ENCODE measurements at places on chromosomes 11 and 22.

DNA sequence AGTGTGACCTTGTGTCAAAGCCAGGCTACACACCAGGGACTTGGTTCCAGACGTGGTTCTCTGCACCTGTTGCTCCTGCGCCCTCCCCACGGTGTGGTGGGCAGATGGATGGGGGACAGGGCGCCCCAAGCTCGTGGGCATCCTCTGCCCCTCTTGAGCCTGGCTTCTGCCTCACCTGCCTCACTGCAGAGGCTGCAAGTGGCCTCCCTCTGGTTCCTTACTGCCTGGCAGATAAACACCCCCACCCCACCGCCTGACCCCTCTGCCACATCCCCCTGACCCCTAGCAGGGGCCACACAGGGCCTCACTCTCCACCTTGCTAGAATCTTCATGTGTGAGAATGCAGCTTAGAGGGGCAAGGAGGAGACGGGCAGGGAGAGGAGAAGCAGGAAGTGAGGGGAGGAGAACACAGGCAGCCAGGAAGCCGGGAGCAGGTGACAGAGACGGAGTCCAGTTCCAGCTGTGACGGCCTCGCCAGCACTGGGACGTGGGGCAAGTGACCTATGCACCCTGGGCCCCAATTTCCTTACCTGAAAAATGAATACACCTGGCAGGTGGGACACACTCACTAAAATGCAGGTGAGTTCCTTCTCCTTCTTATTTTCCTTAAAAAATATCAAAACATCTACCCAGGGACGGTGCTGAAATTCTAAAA, 178.3 kb downstream of the EFCAB6 start:
- no peak for DNase-seq

- no peak for DNase-seq
Measured at GRCh38 chr11:130301002-130301401, 13.7 kb downstream of the ZBTB44 start.

GRCh38 chr22:35903571-35904335, 124.9 kb downstream of the RBFOX2 start:
- no peak for DNase-seq

DNA sequence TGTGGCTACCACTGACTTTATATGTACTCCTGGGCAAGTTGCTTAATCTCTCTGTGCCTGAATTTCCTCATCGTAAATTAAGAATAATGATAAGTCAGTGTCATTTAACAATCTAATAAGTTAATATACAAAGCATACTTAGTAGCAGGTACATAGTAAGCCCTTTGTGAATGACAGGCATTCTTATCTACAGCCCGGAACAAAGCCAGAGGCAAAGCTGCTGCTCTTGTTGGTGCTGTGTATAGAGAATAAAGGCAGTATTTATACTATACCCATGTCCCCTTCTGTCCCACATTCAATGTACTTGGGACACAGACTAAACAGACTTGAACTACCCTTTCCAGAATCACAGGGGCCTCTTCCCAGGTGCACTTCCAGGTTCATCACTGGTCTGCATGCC, 229.7 kb upstream of the NCAM1 start:
- DNase-seq = no peak

- DNase-seq = no peak
Measured at GRCh38 chr11:45704635-45705034, 39.2 kb upstream of the CHST1 start.

GRCh38 chr22:25347752-25348102, 128.3 kb downstream of the CRYBB2 start:
- DNase-seq = no peak

GRCh38 chr11:2549491-2549875, 104.7 kb downstream of the KCNQ1 start:
- no peak for DNase-seq

GRCh38 chr11:103007521-103007920, 52.0 kb upstream of the MMP13 start:
- no peak for DNase-seq

- DNase-seq = no peak
Measured at GRCh38 chr11:67581469-67581868, 2.1 kb upstream of the GSTP1 start.

DNA sequence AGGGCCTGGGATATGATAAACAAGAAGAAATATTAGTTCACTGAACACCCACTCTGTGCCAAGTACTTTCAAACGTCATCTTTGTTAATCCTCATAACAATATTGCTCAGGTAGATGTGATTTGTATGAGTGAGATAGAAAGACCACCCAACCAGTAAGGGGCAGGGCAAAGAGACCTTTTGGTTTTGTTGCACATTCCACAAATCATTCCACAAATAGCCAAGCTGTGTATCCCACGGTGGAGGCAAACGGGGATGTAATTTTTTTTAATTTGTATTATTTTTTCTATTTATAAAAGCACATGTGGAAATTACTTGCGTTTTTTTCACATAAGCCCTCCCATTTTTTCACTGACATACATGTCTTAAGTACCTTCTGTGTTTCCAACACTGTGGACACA, 29.0 kb downstream of the LAYN start:
- no peak for DNase-seq

DNA sequence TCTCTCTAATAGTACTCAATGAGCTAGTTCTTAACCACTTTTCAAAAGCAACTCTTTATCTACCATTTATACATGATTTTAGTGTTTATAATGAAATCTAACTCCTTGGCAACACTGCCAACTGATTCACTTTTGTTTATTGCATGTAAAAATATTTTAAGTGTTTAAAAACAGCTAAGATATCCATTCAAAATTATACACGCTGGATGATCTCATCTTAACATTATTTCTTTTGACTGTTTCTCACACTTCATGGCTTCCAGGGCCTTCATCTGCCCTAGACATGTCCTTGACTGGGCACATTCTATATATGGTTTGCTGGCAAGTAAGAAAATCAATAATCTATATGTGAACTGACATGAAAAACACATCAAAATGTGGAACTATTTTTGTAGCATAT, 414.6 kb upstream of the LUZP2 start:
- no peak for DNase-seq

DNA sequence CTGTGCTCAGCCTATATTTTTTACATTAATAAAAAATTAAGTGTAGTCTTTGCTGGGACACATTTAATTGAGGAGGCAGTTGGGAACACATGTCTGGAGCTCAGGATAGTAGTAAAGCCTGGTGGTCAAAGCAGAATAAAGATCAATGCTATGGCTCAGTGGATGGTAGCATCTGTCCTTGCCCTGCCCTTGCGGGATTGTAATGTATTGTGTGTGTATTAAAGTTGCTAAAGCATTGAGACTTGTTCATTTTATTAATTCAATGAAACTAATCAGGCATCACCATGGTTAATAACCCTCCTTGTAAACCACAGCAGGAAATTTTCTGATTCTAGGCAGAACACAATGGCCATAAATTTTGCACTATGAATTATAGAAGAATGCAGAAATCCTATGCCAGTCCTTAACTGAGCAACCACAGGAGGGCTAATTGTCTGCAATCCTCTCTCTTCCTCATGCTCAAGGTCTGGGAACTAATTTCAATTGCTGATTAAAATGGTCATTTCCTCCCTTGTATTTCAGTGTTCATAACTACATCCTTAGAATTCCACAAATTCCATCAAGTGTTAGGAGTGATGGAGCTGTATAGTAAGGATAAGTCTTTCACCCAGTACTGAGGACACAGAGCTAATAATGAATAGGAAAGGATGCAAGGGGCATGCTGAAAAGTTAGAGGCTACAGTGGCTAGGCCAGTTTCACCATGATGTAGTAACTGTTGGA, 403.2 kb upstream of the DDI1 start:
- no peak for DNase-seq

DNA sequence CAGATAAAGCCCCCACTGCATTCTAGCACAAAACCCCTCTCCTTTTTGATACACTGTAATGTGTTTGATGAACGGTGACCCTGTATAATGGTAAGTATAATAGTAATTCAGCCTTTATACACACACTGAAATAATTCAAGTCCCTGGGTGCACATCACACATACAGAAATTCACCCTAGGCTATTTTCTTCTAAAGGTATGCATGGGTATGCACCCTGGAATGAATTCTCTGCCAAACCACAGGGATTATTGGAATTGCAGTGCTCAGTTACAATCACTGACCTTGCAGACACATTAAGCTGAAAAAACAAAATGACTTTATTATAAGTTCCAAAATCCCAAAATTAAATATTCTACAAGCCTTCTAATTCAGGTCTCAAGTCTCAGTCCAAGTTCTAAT, 245.9 kb upstream of the FAT3 start:
- DNase-seq = no peak

- DNase-seq = no peak
Measured at GRCh38 chr22:19873960-19874306, 19.3 kb upstream of the GNB1L start.

GRCh38 chr11:73331138-73331916, 23.3 kb downstream of the ARHGEF17 start:
- DNase-seq = no peak

GRCh38 chr11:61270354-61271076, 24.6 kb downstream of the VWCE start:
- no peak for DNase-seq

GRCh38 chr22:26416670-26417276, 12.3 kb upstream of the ASPHD2 start:
- no peak for DNase-seq

GRCh38 chr11:59783632-59784090, 26.9 kb downstream of the MRPL16 start:
- DNase-seq = peak; percentile 68

- DNase-seq = no peak
Measured at GRCh38 chr11:19374151-19374569, 133.4 kb upstream of the E2F8 start.

- no peak for DNase-seq
Measured at GRCh38 chr22:49623176-49623575, 204.5 kb downstream of the BRD1 start.

- DNase-seq = no peak
Measured at GRCh38 chr11:117936973-117937372, 7.8 kb upstream of the TMPRSS13 start.

GRCh38 chr11:83257761-83258168, 28.4 kb downstream of the CCDC90B start:
- DNase-seq = no peak

DNA sequence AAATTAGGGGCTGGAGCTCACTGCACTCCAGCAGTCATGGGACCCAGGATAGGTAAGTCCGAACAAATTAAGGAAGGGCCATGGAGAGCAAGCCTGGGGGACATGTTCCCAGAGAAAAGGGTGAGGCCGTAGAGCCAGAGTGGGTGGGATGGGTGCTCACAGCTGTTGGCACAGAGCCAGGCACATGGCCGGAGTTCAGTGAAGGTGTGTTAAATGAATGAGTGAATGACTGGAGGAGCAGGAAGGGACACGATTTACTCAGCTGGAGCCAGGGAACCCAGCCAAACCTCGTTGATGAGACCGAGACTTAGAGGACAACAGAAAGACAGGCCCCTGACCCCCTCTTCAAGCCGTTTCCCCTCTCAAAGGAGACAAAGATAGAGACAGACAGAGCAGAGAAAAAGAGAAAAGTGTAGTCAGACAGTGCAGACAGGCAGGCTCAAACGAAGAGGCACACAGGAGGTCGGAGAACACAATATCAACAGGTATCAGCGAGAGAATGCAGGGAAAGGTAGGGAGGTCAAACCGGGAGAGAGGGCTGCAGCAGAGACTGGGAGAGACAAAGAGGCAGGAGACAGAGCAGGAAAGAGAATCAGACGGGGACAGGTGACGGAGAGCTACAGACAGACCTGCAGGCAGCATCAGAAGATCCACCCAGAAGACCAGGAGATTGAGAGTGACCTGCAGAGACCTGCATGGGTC, 590 bp downstream of the SLCO2B1 start:
- no peak for DNase-seq

GRCh38 chr11:19647816-19648215, 64.8 kb upstream of the NAV2 start:
- DNase-seq = no peak

GRCh38 chr22:39543095-39543494, 10.5 kb upstream of the RPS19BP1 start:
- no peak for DNase-seq

DNA sequence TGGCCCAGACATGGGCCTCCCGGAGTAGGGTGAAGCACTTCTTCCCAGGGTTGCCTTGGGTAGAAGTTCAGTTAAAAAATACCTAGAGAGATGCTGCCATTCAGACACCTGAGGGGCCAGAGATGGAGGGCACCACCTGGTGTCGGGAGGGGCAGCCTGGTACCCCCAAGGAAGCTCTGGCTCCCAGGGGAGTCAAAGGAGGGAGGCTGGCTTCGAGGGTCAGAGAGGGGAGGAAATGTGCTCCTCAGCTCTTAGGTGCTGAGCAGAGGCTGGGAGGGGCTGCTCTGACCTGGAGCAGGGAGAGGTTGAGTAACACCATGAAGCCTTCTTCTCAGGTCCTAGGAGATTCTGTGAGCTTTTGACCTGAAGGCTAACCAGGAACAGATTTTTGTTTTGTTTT, 1.1 kb downstream of the USP35 start:
- no peak for DNase-seq

- DNase-seq = no peak
Measured at GRCh38 chr11:119100246-119100970, 1.2 kb downstream of the DPAGT1 start.

DNA sequence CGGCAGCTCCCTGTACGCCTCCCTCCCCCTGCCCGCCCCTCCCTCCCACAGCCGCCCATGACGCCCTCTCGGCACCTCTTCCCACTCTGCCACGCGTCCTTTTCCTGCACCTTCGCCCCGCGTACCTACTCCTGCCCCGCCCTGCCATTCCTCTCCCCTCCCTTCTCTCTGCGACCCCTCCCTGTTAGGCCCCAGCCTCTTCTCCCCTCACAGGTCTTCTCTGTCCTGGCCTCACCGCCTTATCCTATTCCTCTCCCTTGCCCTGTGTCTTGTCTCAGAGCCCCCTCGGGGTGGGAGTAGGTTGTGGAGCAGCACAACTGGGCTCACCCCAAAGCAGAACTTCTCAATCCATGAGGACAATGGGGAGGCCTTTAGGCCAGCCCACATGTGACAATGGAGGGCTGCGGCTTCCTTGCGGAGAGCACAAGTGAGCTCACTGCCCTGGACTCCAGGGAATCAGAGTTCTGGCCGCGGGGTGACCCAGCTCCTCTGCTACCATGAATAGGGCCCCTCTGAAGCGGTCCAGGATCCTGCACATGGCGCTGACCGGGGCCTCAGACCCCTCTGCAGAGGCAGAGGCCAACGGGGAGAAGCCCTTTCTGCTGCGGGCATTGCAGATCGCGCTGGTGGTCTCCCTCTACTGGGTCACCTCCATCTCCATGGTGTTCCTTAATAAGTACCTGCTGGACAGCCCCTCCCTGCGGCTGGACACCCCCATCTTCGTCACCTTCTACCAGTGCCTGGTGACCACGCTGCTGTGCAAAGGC, 539 bp downstream of the SLC35C1 start:
- DNase-seq = peak; percentile 46

- no peak for DNase-seq
Measured at GRCh38 chr11:17481905-17482304, 5.3 kb upstream of the ABCC8 start.

- DNase-seq = no peak
Measured at GRCh38 chr11:41786087-41786486, 326.6 kb upstream of the LRRC4C start.

Data from activated CD8-positive, alpha-beta memory T cell treated with anti-CD3 and anti-CD28 coated beads, Interleukin-2, amount 10 ng/mL, durations not matched to agents 7 days and 5 days (primary cell).